ENCODE measurements at places on chromosomes 16 and 17. TPM values are rescaled to one million over a fixed set of nuclear protein-coding genes. Genes with fewer than 3 reads are reported as not detected.

Gene TBC1D3D
- 0.58 TPM for total RNA-seq

Gene TNFRSF17
- total RNA-seq = 5.0 TPM

Gene HCRT
- not detected for total RNA-seq

Gene MRC2
- 5.1 TPM for total RNA-seq

Gene ZDHHC1
- 12.5 TPM for total RNA-seq

Gene OTOA
- total RNA-seq = not detected

Gene UBE2O
- total RNA-seq = 15.9 TPM

Gene CSH1
- not detected for total RNA-seq

Gene SLC9A5
- total RNA-seq = 1.3 TPM

Gene GINS2
- total RNA-seq = 3.2 TPM

Gene PRSS33
- not detected for total RNA-seq

Gene C16orf46
- total RNA-seq = 0.75 TPM

Gene BCAR1
- total RNA-seq = 139 TPM

Gene IKZF3
- 1.7 TPM for total RNA-seq

Gene SPATA22
- not detected for total RNA-seq

Gene NR1D1
- 19.8 TPM for total RNA-seq

Gene OSGIN1
- total RNA-seq = 14.7 TPM

Gene RNPS1
- total RNA-seq = 99.3 TPM

Gene CA4
- 509 TPM for total RNA-seq

Gene ZNF469
- total RNA-seq = 0.70 TPM

Gene IL21R
- 0.40 TPM for total RNA-seq

Gene DCAF7
- 91.2 TPM for total RNA-seq

Gene RAD51C
- total RNA-seq = 7.6 TPM

Gene SOX8
- total RNA-seq = 0.70 TPM

Gene MSLN
- total RNA-seq = 7.0 TPM

Gene DDX52
- 28.1 TPM for total RNA-seq

Gene PEX12
- 4.7 TPM for total RNA-seq

Gene PLXDC1
- 5.0 TPM for total RNA-seq

Gene C17orf50
- total RNA-seq = not detected

Gene EVI2B
- total RNA-seq = 3.7 TPM

Gene ABCA9
- total RNA-seq = 2.2 TPM

Gene OR4D1
- total RNA-seq = not detected

Gene TIMP2
- total RNA-seq = 45.5 TPM

Gene TBX6
- 1.1 TPM for total RNA-seq

Gene LLGL2
- 529 TPM for total RNA-seq

Gene SYCE1L
- 4.7 TPM for total RNA-seq

Gene CHD3
- 51.9 TPM for total RNA-seq

Gene FAM171A2
- 0.67 TPM for total RNA-seq

Gene CTRL
- 1.9 TPM for total RNA-seq

Gene EPX
- not detected for total RNA-seq
